ENCODE measurements at places on chromosomes 4 and X. TPM values are rescaled to one million over a fixed set of nuclear protein-coding genes. Genes with fewer than 3 reads are reported as not detected.

The PNMA6F gene
- not detected for total RNA-seq

The RAB9A gene
- total RNA-seq, result 17.7 TPM

The CORIN gene
- total RNA-seq, result 0.56 TPM

The IL21 gene
- not detected for total RNA-seq

The FOXO4 gene
- 5.3 TPM for total RNA-seq

The NUDT11 gene
- 13.0 TPM for total RNA-seq

The DUX4 gene
- not detected for total RNA-seq

The NOA1 gene
- total RNA-seq, result 15.5 TPM

The DACH2 gene
- total RNA-seq, result not detected

The TMEM150C gene
- total RNA-seq, result 4.4 TPM

The BMP3 gene
- not detected for total RNA-seq

The CT55 gene
- total RNA-seq, result not detected

The NSDHL gene
- 38.1 TPM for total RNA-seq

The SOWAHB gene
- not detected for total RNA-seq

The SEC31A gene
- 266 TPM for total RNA-seq

The GAR1 gene
- 8.2 TPM for total RNA-seq

The SSX3 gene
- total RNA-seq, result not detected

The DCAF8L2 gene
- total RNA-seq, result not detected

The NCBP2L gene
- not detected for total RNA-seq

The ABCG2 gene
- total RNA-seq, result 11.9 TPM

The GSX2 gene
- total RNA-seq, result not detected

The MTNR1A gene
- total RNA-seq, result not detected

The HGFAC gene
- 0.18 TPM for total RNA-seq

The CLDN34 gene
- total RNA-seq, result 0.26 TPM

The MGAT4D gene
- total RNA-seq, result not detected

The RHOH gene
- total RNA-seq, result not detected

The F8 gene
- total RNA-seq, result 1.6 TPM

The HTRA3 gene
- 6.5 TPM for total RNA-seq

The CYTL1 gene
- total RNA-seq, result 34.6 TPM

The BBS12 gene
- total RNA-seq, result 4.3 TPM

The ZCCHC18 gene
- total RNA-seq, result 0.88 TPM

The NPNT gene
- total RNA-seq, result 0.11 TPM

The TMPRSS11D gene
- total RNA-seq, result not detected

The SMAD1 gene
- total RNA-seq, result 50.6 TPM

The ADRA2C gene
- not detected for total RNA-seq

The TCEAL6 gene
- total RNA-seq, result not detected

The ARAP2 gene
- 0.14 TPM for total RNA-seq
